ENCODE measurements at places on chromosomes 1 and 21.

- DNase-seq = peak; percentile 74
These were observed 16.9 kb upstream of the GNG12 start for GRCh38 chr1:67850151-67850551.

DNA sequence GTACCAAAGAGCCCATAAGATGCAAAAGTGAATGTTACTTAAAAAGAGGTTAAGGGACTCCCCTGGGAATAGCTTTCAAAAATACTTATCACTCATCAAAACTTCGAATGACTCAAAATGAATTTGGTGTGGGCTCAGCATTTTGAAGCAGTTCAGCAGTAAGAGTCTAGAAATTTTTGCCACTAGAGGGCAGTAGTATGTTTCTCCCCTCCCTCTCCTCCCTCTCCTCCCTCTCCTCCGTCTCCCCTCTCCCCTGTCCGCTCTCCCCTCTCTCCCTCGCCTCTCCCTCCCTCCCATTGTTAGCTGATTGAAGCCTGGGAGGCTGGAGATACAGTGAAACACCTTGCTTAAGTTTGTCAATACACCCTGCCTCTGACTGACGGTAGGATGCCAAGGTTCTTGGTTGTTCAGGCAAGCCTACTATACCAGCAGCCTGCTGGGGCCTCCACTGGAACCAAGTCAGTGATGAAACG, 70.8 kb upstream of the TENT5C start:
- peak; percentile 78 for DNase-seq

- peak; percentile 11 for DNase-seq
These were observed 688.4 kb downstream of the USP25 start for GRCh38 chr21:16418226-16418625.

- no peak for DNase-seq
These were observed 2.4 kb downstream of the ITLN1 start for GRCh38 chr1:160882582-160882981.

DNA sequence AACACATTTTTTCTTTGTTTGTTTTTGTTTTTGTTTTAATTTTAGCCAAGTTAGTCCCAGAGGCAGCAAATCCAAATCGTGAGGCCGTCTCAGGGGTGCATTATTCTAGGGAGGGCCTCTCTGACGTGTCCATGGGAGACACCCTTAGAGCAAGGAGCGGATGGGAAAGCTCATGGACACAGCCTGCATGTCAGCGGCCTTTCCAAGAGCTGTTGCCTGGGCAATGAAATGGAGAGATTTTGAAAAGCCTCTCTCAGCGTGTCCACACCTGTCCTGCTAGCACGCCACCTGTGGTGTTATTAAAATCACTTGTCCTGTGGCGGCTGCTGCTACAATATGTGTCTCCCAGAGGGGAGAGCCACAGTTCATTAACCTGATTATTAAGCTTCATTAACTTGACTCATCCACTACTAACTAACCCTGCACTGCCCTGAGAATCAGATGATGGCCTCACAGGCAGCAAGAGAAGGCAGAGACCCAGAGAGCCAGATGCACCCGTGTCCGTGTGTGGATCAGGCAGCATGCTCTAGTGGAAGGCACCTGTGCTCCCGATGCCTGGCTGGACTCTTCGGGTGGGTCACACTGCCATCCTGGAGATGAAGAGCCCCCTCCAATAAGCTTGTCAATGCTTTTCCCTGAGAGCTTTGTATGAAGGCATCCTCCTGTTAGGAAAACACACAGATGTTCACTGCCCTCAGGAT, 133.3 kb downstream of the PGBD5 start:
- DNase-seq = no peak

DNA sequence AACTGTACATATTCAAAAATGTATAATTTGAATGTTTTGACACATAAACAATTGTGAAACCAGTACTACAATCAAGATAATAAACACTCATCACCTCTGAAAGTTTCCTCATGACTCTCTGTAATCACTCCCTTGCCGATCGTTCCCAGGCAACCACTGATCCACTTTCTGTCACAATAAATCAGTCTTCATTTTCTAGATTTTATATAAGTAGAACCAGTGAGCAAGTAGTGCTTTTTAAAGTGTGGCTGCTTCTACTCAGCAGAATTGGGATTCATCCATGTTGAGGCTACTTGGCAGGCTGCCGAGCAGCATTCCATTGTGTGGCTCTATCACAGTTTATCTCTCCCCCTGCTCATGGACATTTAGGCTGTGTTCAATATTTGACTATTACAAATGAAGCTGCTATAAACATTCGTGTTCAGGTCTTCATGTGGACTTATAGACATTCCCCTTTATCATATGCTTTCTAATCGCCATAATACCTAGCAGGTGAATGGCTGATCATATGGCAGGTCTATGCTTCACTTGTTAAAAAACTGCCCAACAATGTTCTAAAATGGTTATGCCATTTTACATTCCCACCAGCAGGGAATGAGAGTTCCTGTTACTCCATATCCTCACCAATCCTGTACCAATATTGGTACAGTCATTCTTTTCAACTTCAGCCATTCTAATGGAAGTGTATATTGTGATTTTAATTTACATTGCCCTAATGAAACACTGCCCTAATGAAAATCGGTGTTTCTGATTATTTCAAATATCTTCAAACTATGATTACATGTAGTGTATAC, 20.5 kb downstream of the TEX38 start:
- DNase-seq = peak; percentile 35

- DNase-seq = no peak
These were observed 24.3 kb downstream of the USP48 start for GRCh38 chr1:21758614-21759013.

DNA sequence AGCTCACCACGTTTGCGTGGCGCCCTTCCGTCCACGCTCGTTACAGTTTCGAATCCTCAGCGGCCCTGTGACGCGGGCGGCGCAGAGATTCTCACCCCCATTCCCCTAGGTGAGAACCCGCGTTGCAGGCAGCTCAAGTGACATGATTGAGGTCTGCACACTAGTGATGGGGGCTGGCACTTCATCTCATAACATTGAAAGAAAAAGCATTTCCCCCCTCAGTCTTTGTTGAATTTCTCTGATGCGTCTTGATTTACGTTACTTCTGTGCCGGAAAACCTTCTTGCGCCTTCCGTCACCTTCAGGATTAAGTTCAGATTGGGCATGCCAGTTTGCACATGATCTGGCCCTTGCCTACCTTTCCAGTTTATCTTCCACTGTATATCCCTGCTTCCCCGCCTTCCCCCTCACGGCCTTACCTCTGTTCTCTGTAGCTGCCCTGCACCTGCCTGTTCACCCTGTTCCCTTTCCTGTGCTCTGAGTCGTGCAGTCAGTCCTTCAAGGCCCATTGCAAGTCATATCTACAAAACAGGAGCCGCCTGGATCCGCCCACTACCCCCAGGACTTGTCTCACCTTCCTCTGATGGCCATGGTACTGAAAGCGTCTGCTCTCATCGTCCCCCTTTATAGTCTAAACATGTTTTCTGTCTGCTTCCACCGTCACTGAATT, 1.1 kb downstream of the CTPS1 start:
- DNase-seq = peak; percentile 46

DNA sequence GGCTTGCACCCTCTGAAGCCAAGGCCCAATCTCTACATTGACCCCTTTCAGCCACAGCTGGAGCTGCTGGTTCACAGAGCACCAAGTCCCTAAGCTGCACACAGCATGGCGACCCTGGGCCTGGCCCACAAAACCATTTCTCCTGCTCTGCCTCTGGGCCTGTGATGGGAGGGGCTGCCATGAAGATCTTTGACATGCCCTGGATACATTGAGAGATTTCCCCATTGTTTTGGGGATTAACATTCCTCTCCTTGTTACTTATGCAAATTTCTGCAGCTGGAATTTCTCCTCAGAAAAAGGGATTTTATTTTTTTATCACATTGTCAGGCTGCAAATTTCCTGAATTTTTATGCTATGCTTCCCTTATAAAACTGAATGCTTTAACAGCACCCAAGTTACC, 235.8 kb downstream of the COL11A1 start:
- DNase-seq = no peak

DNA sequence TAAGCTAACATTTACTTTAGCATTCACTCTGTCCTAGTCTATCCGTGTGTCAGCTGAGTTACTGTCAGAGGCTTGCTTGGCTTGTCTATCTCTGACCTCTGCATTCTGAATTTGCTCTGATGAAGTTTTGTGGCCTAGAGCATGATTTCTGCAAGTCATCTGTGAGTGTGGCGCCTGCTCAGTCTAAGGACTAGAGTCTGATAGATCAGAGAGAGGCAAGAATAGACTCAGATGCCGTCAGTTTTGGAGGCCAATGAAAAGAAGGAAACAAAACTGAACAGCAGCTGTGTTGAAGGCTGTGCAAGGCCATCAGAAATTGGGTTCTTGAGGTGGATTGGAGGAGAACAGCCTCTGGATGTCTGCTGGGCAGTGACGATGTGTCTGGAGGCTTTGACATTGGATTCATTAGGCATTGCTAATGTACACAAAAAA, 573.1 kb downstream of the USP25 start:
- no peak for DNase-seq

- DNase-seq = no peak
These were observed 19.5 kb upstream of the EXO1 start for GRCh38 chr1:241828463-241829021.

DNA sequence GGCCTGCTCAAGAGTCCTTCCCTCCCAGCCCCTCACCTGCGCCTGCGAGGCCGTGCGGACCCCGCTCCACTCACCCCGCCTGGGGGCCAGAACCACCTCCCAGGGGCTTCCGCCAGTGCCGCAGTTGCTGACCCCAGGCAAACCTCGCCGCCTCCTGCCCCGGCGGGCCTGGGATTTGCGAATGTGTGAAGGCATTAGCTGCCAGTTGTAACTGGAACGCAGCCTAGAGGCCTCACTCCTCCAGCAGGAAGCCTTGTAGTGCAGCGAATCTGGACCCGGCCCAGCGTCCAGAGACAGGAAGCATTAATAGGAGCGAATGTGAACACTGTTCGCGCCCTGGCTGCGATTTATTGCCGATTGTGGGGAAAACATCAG, 140.9 kb upstream of the ARHGEF16 start:
- DNase-seq = peak; percentile 39

- DNase-seq = no peak
These were observed 49.1 kb upstream of the DR1 start for GRCh38 chr1:93296555-93297154.

- DNase-seq = no peak
These were observed 36.8 kb downstream of the ATP5PO start for GRCh38 chr21:33878824-33879223.

- no peak for DNase-seq
These were observed 40.2 kb downstream of the NID1 start for GRCh38 chr1:236024641-236025040.

DNA sequence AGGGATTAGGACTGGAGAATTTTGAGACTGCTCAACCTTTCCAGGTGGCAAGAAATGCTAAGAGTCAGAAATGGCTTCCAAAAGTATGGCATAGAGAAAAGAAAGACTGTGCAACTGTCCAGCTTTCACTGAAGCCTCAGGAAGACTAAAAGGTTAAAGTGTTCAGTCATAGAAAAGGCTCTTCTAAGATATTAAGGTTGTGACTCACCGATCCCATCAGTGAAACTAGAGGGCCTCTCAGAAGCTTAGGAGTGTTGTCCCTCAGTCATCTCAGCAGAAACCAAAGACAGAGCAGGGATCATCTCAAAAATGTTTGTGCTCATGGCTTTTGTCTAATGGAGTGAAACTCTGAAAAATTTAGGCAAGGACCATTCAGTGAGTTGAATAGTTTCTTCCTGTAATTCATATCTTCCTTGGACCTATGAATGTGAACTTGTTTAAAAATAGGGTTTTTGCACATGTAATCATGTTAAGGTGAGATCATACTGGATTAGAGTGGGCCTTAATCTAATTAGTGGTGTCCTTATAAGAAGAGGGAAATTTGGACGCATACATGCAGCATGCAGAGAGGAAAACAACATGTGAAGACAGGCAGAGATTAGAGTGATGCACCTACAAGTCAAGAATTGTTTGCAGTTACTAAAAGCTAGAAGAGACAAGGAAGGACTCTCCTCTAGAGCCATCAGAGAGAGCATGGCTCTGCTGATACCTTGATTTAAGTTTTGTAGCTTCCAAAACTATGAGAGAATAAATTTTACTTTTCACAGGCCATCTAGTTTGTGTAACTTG, 71.3 kb downstream of the RPE65 start:
- DNase-seq = peak; percentile 29

GRCh38 chr1:203048086-203048485, 21.8 kb downstream of the PPFIA4 start:
- DNase-seq = no peak

DNA sequence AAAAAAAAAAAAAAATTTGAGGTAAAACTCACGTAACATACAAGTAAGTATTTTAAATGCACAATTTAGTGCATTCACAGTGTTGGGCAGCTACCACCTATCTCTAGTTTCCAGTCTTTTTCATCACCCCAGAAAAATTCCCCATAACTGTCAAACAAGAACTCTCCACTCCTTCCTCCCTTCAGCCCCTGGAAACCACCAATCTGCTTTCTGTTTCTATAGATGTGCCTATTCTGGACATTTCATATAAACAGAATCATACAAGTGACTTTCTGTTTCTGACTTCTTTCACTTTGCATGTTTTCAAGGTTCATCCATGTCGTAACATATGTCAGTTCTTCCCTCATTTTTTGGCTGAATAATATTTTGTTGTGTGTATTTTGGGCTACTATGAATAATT, 24.9 kb upstream of the ETS2 start:
- DNase-seq = no peak

DNA sequence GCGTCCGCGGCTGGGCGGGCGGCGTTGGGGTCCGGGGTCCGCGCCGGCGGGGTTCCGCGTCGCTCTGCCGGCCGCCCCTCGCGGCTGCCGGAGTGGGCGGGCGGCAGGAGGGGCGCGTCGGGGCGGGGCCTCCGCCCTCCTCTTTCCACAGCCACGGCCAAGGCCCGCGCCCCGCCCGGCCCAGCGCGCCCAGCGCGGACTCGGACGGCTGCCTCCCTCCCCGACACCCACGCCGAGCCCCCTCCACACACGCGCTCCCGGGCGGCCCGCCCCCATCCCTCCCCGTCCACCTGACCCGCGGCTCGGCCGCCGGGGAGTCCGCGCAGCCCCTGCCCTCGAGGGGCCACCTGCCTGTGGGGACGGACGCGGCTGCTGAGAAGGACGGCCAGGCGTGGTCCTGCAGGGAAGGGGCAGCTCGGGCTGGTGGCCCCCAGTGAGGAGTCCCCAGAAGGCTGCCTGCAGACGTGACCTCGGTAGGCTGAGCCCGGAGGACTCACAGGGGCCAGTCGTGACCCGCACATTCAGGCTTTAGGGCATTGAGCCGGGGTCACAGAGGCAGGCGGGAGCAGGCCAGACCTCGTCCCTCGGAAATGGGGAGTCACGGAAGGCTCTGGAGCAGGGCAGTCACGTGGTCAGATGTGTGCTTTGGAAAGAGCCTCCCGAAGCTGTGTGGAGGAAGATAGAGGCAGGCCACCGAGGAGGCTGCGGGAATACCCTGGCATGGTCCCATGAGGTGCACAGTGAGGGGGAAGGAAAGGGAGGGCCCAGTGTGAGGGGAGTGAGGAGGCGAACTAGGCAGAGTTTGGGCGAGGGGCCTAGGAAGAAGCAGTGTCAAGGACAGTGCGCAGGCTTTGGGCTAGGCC, at the start of gene COL8A2:
Gene COL8A2 (minus strand): TSS at position 94 of the 863 bp plus-strand sequence. CDS start 24,980 bp downstream, outside the sequence.
- no peak for DNase-seq

Data from dermis blood vessel endothelial cell (primary cell).